AG08395 (cell line): ENCODE measurements at places on chromosomes 12 and 14.

GRCh38 chr12:111578971-111579340 is 20.2 kb downstream of the ATXN2 start:
- no peak for DNase-seq

- DNase-seq = peak; percentile 54
Measured at GRCh38 chr14:39232554-39233415, 930 bp upstream of the MIA2 start.

- DNase-seq = no peak
Measured at GRCh38 chr14:90499908-90500664, 103.3 kb downstream of the CALM1 start.

DNA sequence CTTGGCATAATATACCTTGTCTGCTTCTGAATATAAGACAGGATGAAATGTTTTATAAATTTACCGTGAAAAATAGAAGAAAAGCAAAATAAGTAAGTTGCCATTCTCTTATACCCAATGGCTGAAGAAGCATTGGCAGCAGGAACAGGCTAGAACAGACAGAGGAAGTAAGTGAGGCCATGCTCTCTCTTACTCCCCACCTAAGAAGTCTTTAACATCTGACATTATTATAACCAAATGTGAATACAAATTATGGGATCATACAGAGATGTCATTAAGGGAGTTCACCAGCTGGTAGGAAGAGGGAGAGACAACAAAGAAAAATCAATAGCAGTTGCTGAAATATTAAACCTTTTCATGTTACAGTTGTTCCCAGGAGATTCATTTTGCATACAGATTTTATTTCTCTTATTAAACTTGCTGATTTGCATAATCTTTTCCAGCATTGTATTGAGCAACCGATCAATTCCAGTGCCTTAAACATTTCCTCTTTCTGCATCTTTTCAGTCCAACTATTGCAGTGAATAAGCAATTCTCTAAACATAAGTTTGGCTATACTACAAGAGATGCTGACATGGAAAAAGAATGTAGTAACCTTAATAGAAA is 270.6 kb downstream of the SLC6A15 start:
- DNase-seq = no peak

GRCh38 chr14:75520852-75521251 is 1.4 kb upstream of the BATF start:
- no peak for DNase-seq

- DNase-seq = peak; percentile 87
Measured at GRCh38 chr14:105093038-105093430, 27.8 kb upstream of the GPR132 start.

GRCh38 chr14:76953311-76953945 is 75.1 kb downstream of the IRF2BPL start:
- DNase-seq = peak; percentile 75
